ENCODE measurements at places on chromosomes 16 and 17. TPM values are rescaled to one million over a fixed set of nuclear protein-coding genes. Genes with fewer than 3 reads are reported as not detected.

TMIGD1 gene
- not detected for total RNA-seq

EFCAB13 gene
- total RNA-seq = 88.4 TPM

HSPB9 gene
- not detected for total RNA-seq

ACSM2A gene
- not detected for total RNA-seq

SLC16A13 gene
- total RNA-seq = 21.7 TPM

OTOA gene
- total RNA-seq = 0.07 TPM

P2RX5 gene
- 410 TPM for total RNA-seq

Data from B cell (primary cell).